Activated CD4-positive, CD25-positive, alpha-beta regulatory T cell treated with anti-CD3 and anti-CD28 coated beads, Interleukin-2, amount 50 U/mL, for 24 hours (primary cell): ENCODE measurements at places on chromosomes 5 and 9.

DNA sequence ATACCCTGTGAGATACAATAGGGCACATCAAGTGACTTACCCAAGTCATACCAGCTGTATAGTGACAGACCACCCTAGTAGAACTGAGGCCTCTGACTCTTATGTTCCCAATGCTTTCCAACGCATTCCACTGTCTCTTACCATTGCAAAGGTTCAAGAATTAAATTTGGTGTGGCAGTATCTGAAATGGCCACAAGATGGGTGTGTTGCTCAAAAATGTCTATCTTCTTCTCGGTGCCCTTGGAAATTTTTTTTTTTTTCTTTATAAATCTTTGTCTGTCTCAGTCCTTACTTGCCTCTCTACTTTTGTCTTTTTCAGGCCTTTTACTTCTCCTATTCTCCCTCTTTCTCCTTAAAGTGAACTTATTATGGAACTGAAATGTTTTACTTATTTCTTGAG is 48.4 kb downstream of the GPR21 start:
- no peak for ATAC-seq

GRCh38 chr9:11148189-11148588 is 535.4 kb upstream of the PTPRD start:
- no peak for ATAC-seq

DNA sequence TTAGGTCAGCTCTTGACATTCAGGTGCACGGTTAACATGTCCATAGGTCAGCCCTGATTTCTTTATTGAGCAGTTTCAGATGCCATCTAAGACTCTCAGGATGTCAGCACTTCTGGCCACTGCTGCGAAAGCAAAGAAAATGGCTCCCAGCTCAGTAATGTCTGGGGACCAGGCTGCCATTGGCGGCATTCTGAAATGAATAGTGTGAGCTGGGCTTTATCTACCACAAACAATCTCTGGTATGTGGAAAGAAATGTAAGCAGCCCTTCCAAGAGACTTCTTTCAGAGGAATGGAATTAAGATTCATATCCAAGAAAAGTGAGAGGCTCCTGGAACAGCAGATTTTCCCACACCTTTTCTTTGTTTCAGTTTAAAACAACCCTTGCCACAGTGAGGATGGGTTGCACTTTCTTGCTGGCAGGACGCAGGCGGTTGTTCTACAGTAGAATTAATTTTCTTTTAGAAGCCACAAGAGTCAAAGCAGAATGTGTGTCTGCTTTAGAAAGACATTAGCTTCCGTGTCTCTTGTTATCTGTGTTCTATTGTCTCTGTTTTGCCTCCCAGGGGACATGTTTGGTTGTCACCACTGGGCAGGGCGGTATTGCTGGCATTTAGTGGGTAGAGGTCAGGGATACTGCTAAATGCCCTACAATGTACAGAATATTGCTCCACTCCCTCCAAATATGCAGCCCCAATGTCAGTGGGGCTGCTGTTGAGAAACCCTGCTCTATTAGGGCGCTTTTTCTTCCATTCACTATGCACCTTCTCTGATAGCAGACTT is 149.9 kb upstream of the ANKH start:
- ATAC-seq, result no peak

- no peak for ATAC-seq
Observed at GRCh38 chr5:22835686-22836085, 17.5 kb downstream of the CDH12 start.

DNA sequence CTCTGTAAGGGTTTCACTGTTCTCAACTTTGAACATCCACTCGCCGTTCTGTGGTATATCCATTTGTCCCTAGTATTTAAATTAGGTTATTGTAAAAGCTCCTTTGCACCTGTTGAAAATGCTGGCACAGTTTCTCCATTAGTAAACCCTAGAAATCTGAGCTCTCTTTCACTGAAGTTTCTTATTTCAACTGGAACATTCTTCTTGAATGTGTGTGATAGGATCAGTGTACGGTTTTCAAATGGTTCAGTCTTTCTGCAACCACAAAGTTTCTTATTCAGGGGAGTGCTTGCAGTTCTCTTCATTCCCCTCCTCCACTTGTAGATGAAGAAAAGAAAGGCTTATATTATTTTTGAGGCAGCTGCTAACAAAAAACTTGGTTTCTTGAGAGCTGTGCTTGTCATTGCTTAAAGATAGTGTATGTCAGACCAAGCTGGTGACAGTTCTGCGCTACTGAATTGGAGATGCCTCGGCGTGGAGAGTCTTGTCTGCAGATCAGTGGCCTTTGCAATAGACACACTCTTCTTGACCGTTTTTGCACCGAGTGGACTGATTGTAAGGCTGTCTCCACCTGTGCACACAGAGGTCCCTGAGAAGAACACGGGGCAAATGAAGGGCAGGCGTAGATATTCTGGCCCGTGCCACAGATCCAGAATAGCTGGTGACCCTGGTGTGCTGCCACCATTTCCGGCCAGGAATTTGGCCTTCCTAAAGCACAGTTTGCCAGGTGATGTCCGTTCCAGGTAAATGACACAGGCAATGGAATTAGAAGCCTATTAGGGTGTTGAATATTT is 102.2 kb downstream of the TRIO start:
- ATAC-seq, result no peak

DNA sequence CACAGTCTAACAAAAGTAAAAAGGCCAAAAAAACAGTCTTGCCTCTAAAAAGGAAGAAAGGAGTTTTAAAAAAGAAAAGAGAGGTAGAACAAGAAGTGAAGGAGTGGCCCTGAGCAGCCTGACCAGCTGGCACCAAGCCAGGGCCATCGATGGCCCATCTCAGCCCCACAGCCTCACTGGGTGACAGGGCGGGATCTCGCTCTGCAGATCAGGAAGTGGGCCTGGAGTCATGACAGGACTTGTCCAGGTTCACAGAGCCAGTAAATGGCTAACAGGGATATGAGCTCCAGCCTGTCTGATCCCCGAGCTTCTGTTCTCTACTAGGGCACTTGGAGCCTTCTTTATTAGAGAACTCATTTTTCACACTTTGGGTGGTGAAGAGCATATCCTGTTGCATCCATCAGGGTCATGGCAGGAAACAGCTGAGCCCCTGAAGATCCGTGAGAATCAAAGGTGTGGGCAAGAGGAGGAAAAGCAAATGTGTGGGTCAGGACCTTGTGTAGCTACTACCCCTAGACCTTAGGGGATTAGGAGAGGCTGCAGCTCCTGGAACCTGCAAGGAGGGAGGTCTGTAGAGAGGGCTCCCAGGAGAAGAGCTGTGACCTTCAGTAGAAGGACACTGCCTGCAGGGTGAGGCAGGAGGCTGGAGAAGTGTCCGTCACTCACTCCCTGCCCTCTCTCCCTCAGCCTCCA is 299.0 kb upstream of the MSX2 start:
- no peak for ATAC-seq

DNA sequence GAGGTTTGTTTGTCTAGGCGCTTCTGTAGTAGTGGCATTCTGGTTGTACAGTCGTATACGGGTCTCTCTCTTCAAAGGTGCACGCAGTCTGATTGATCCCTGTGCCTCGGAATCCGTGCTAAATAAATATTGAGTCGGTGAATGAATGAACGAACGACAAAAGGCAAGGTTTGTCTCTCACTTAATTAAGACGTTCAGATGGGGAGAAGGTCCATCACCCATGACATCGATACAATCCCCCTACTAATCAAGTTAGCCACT is 500 bp upstream of the CREBRF start:
- ATAC-seq, result no peak

GRCh38 chr5:39072925-39073766 is 1.1 kb downstream of the RICTOR start:
- peak; percentile 26 for ATAC-seq

GRCh38 chr9:110911659-110912418 is 126.4 kb downstream of the LPAR1 start:
- no peak for ATAC-seq

- no peak for ATAC-seq
Observed at GRCh38 chr5:103706939-103707682, 144.5 kb upstream of the NUDT12 start.

GRCh38 chr5:166401391-166401790 is 1890.1 kb upstream of the WWC1 start:
- ATAC-seq, result no peak

GRCh38 chr5:108481355-108481931 is 99.5 kb upstream of the FBXL17 start:
- no peak for ATAC-seq

DNA sequence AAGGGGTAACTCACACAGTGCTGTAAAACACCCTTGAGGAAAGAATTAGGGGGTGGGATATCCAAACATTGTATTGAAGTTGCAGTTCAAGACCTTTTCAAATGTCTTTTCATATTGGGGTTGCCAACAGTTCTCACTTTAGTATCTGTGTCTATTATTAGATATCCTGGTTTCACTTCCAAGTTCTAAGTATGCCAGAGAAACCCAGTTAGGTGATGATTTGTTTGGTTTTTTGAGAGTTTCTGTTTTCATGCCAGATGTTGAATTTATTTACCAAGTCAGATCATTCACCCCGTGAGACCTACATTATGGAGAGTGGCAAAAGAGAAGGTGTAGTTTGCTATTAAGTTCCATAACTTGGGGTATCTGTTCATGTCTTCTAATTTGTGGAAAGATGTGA is 64.5 kb downstream of the C9orf152 start:
- peak; percentile 14 for ATAC-seq

GRCh38 chr9:68998385-68998784 is 15.5 kb downstream of the PRKACG start:
- ATAC-seq, result no peak

DNA sequence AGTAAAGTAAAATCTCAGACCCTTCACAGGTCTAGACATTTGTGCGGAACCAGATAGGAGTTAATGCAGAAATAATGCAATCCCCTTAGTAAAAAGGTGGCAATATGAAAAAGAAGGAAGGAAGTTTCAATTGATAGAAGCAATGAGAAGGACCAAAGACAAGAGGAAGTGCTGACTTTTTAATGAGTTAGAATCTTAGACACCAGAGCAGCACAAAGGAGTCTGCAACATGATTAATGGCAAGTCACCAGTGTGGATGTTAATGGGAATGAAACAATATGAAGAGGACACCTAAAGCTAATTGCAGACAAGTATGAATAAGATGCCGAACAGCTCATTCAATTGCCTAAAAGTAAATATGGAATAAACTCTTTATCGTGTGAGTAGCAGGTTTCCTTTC is 50.9 kb downstream of the MEGF9 start:
- no peak for ATAC-seq

DNA sequence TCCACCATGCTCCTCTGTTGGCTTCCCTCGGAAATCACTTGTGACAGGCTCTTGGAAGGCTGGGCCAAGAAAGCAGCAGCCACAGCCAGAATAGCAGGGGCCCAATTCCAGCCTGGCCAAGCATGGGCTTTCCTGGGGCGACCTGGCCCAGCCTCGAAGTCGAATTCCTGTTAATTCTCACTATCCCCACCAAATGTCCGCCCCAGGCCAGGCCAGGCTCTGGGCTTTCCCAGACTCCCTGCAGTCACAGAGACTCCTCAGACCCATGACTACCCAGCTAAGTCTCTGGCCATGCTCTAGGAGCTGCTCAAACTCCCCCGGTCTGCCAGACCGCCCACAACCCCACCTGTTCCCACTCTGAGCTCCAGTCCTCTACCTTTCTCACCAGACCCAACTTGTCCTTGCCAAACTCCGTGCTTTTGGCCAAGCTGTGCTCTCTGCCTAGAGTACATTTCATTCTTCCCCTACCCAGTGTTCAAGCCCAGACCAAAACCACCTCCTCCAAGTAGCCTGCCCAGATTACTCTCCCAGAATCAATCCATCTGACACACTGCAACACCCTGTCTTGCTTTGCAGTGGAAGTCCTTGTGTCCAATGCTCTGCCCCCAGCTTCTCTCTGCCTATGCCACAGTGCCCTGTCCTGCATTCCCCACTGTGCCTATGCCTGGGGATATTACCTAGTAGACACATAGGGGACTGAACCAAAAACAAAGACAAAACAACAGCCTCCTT is 26.2 kb downstream of the SHB start:
- no peak for ATAC-seq
